ENCODE measurements at places on chromosomes 1 and 21.

GRCh38 chr1:204769997-204770396, 84.5 kb upstream of the LRRN2 start:
- DNase-seq, result no peak

DNA sequence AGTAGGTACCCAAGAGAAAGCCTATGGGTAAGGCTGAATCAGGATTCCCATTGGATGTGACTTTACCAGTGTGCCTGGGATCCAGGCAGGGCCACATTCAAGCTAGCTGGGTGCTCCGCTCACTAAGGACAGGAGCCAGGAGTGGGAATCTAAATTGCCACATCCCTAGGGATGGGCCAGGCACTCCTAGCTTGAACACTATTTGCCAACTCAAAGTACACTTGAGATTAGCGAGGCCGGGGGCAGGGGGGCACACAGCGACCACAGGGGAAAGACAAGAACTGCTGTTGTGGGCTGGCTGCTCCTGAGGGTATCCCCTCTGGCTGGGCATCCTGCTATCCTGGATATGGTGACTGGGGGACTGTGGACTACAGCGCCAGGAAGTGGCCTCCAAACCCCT, 4.3 kb downstream of the SLC45A3 start:
- DNase-seq, result no peak

DNA sequence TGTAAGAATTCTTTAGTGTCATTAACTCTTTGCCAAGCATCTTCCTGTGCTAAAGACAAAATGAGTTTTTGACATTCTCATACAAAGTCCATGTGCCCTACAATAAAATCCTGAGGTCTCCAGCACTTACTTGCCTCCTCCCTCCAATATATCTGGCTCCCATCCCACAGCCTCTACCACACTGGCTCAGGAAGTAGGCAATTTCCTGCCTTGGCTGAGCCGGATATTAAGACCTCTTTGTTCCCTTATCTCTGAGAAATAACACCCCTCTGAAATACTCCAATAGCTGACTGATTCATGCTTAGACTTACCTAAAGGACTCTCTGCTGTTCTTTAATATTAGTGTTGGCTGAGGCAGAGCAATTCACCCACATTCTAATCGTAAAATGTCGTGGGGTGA, 37.6 kb upstream of the GORAB start:
- DNase-seq, result peak; percentile 67

DNA sequence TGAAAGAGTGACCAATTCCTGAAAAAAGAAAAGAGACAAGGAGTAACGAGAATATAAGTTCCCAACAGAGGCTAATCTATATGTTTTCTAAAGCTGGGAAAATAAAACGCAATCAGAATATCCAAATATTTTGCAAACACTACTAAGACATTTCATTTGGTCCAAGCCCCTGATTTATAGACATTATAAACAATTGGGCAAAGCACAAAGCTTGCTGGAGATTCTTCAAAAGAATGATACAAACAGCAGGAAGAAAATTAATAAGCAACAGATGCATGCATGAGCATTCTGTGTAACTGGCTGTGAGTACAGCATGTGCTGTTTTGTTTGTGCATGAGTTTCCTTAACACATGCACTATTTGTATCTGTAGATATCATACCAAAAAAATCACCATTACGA, 552.9 kb downstream of the LTN1 start:
- DNase-seq, result no peak

DNA sequence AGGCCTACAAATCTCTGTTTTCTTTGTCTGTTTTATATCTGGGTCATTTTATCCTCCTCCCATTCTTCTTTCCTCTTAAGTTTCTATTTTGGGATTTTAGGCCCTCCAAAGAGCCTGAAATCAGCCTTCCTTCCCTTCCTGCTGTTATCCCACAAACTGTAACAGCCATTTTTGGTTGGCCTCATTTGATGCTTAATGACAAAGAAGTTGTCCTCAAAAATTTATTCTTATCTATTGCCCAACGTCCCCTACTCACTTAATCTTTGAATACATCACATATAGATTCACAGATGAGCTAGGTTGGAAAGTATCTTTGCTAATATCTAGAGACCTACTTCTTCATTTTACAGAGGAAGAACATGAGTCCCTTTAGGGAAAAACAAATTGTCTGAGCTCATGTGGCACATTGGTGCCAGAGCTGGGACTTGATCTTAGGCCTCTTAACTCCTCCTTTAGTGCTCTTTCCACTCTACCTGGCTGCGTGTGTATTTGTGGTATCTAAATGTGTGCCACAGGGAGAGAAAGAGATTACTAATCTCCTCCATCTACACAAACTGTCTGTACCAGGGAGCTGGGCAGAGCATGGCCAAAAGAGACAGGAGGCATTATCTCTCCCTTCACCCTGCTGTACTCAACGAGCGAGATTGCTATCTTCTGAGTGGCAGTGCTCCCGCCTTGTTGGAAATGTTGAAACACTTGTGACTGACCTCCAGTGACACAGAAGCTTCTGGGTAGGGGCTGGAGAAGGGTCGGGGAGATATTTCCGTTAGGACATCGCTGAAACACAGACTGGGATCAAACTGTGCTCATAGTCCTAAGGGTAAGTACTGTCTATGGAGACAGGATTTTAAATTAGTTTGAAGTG, 30.1 kb downstream of the RHEX start:
- no peak for DNase-seq

DNA sequence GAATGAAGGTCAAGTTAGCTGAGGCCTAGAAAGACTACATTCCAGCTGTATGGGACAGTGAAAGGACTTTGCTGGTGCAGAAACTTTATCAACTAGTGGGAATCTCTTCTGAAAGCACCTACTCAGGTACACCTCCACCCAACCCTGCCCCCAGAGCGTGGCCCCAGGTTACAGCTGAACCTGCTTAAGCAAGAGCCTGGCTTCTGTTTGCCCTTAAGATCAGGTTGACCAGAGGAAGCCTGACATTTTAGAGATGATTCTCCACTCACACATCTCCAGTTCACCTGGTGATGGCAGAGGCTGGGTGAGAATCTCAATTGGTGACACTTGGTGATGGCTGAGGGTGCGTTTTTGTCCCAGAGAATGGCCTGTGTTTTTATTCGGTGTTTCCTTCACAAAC, 24.0 kb downstream of the ELAPOR1 start:
- DNase-seq, result no peak
